Fibroblast of skin of scalp (primary cell): ENCODE measurements at places on chromosomes 11 and 22.

DNA sequence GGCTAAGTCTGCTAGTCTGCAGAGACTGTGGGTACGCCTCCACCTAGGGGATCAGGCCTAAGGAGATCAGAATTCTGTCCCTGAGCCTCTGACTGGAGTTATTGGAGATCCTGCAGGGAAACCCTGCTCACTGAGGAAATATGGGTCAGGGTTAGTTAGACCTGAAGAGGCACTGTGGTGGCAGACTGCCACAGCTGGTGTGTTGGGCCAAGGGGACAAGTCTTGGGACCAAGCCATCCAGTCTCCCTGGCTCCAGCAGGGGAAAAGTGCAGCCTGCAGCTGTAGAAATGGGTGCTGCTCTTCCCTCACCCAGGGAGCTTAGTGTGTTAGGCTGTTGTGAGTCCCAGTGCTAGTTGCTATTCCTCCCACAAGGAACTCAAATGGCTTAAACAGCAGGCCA lies 334.8 kb upstream of the LARGE1 start:
- no peak for DNase-seq

DNA sequence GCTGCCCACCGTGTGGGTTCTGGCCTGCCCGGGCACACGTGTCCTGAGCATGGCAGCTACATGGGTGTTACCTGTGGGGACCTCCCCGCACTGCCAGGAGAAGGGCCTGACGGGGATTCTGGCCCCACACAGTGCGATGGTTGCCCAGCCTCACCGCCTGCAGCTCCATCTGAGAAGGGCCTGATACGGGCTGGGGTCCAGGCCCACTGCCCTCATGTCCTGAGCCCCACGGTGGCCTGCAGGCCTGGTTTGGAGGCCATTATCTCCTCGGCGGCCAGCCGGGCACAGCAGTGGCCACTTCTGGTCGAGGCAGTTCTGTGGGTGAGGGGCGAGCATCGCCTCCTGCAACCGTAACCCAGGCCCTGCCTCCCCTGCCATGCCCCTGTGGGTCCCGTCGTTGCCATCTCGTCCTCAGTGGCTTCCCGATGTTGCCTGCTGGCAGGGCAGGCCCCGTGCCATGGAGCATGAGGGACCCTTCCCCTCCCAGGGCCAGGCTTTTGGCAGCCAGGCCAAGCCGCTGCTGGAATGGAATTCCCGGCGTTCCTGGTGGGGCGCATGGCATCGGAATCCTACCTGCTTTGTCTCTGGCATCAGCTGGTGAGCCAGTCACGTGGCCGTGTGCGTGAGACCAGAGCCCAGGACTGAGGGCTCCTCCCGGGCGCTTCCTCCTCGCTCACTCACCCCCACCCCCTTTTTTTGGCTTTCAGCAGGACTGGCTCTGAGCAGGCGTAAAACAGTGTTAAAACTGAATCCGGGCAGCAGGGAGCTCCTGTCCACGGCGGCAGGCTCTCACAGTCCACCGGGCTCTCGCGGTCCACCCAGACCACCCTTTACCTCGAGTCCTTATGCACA lies 71.9 kb upstream of the PPARA start:
- DNase-seq: peak; percentile 53

GRCh38 chr11:119367661-119368120 lies 13.8 kb downstream of the USP2 start:
- DNase-seq: no peak

GRCh38 chr22:49400941-49401598 lies 426.6 kb downstream of the BRD1 start:
- no peak for DNase-seq

DNA sequence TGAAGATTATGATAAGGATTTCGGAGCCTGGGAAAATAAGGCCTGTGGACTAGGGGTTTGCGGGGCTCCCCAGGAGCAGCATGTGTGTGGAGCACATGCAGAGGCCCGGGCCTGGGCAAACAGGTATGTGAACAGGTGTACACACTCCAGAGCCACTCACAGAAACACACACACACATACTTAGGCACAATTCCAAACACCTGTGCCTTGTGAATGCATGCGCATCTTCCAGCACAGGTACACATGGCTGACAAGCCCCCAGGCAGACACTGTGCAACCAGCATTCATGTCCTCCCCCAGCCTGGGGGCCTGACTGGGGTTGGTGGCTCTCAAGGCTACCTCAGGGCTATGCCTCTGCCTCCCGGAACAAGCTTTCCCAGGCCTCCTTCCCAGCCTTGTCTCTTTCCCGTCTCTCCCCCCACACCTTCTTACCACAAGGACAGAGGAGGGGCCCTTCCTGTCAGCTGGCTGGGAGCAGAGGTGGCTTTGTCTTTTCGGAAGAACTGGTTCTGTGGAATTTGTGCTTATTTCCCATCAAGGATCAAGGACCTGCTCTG lies 2.6 kb upstream of the P2RY6 start:
- no peak for DNase-seq

GRCh38 chr11:76773921-76774361 lies 9.2 kb upstream of the TSKU start:
- DNase-seq: no peak

DNA sequence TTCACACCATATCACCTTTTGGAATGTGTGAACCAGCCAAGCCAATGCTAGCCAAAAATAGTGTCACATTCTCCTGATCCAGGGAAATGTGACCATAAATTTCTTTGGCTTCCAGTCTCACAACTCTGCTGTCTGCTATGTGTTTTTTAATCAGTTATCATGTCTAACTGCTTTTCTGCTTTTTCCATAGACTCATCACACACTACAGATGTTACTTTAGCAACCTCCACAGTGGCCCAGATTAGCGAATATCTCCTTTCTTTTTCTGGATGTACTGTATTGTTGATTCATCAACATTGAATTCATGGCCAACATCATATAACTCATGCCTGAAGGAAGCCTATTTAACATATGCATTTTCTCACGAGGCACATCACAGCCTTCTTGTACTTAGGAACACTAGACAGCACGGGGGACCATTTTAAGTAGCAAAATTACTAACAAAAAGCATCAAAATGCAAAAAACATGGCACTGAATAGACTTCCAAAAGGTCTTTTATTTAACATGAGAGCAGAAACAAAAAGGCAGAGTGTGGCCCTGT lies 73.1 kb upstream of the POU2AF2 start:
- DNase-seq: no peak

DNA sequence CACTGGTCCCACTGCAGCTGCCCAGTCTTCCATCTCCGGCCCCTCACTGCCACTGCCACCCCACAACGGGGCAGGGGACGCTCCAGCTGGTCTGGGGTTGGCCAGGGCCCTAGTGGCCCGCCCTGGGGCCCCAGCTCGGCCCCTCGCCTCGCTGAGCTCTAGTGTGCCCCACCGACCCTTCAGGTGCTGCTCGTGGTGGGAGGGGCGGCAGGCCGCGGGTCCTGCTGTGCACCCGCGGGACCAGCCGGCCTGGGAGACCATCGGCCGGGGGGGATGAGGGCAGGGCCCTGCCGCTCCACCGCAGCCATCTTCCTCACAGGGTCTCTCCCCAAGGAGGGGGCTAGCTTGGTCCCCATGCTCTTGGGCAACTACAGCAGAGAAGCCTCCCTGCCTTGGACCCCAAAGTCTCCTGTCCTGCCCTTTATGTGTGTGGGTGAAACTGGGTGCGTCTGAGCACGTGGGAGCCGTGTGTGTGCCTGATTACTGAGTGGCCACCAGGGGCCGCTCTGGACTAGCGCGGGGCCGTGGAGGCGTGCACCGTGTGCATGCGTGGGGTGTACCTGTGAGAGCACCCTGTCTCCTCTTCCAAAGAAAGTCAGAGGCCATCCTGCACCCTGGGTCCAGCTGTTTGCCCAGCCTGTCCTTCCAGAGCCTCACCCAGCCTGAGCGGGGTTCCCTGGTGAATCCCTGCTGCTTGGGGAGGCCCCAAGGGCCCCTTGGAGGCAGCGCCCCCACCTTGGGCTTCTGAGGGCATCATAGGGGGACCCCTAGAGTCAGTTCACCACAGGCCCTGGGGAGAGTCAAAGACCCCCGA lies 6.0 kb upstream of the ACR start:
- DNase-seq: peak; percentile 34

- DNase-seq: no peak
These were observed 311.1 kb downstream of the TENM4 start for GRCh38 chr11:79129702-79130101.

DNA sequence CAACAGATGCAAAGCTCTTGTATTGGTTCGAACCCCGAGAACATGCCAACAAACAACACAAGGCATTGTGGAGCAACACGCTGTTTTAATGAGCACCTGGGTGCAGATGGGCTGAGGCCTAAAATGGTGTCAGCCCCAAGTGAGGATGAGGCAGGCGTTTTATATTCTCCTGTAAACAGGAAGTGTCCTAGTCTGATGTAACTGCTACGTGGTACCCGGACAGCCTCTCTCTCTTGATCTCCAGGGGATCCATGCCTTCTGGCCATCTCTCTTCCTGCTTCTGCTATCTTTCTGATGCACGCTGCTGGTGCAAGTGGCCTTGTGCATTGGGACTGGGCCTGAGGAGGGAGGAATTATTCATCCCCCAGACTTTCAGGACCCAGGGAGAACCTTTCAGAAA lies 19.4 kb upstream of the VSTM5 start:
- no peak for DNase-seq

- DNase-seq: peak; percentile 60
These were observed 74.0 kb upstream of the TCF20 start for GRCh38 chr22:42344361-42344905.

DNA sequence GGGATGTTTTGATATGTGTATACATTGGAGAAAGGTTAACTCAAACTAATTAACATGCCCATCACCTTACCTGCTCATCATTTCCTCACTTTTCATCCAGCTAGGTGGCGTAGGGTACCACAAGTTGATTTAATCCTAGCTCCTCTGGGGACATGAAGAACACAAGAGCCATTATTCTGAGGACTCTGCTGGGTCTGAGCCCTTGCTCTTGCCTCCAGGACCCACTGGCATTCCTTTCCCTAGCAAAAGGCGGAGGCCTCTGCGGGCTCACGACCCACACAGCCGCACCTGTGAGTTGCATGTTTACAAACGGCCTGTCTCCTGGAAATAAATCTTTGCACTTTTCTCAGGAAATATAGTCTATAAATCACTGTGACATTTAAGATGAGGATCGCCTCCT lies 871.9 kb downstream of the TBC1D22A start:
- no peak for DNase-seq

DNA sequence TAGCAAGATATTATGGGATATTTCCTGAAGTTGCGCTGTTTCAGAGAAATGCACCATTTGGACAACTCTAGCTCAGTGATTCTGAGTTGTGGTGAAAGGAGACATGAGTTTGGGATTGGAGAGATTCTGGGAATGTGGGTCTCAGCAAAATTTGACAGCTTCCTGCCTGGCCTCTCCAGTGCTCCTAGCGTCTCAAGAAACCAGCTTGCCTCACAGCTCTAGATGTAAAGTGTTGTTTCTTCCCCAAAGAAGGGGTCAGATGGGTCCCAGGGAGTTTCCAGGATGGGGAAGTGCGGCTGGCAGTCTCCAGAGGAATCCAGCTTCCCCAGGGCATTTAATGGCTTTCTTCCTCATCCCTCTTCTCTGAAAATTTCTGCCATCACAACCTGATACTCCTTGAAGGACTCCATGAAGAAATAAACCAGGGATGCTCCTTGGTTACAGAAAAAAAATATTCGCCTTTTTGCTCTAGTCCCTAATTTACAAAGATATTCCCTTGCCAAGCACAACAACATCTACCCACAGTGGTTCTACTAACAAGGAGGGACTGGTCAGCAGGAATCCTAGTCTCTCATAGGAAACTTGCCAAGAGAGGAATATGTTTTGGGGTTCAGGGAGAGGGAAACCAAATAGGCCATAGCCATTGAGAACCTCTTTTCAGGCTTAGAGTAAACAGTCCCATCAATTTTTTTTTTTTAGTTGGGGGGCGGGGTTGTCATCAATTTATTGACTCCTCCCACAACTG lies 185.4 kb upstream of the E2F8 start:
- DNase-seq: no peak

- no peak for DNase-seq
These were observed 18.9 kb upstream of the YPEL1 start for GRCh38 chr22:21754523-21754922.

- DNase-seq: no peak
These were observed 33.5 kb upstream of the CD44 start for GRCh38 chr11:35105319-35106079.

DNA sequence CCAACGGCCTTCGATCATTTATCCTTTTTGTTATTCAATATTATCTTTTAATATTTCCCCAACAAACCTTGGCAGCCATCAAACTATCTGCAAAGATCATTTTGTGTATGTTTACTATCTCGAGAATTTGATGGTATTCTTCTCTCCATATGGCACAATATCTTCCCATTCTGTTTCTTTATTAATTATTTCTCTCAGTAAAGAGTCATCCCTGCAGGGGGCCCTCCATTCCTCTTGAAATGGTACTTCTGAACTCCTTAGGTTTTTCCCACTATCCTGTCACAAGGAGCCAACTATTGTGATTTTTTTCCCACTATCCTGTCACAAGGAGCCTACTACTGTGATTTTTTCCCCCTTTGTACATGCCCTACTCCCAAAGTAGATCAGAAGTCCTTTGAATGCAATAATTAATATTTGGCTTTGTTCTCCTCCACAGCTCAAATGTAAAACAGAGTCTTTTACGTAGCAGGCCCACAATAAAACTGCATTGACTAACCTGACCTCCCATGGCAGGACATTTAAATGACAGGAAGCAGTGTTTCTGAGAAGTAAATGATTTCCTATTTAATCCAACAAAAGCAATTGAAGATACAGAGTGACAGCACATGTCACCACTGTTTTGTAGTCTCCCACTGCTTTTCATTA lies 43.3 kb downstream of the PDGFD start:
- DNase-seq: peak; percentile 12

DNA sequence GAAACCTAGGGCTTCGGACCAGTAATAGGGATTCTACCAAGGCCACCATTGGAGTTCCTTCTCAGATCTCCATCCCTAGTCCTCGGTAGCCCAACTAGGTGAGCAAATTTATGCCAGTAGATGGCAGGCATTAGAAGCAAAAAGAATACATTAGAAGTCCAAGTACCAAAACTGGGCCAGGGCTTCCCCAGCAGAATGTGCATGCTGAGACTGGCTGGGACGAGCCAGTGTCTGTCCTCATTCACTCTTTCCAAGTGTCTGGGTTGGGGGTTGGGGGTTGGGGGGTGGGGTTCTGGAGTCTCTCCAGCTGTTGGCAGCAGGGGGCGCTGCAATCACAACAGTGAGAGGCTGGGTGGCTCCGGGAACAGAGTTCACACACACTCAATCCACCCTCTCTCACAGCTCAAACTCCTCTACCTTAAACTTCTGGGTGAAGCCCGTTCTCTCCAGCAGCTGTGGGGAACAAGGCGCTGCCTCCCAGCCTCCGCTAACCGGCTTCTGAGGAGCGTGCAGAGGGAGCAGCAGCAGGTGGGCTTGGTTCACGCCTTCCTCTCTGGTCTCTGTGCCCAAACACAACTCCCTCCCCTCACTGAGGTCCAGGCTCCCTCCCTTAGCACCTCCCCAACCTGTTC lies 57.5 kb downstream of the BTG4 start:
- DNase-seq: peak; percentile 77

DNA sequence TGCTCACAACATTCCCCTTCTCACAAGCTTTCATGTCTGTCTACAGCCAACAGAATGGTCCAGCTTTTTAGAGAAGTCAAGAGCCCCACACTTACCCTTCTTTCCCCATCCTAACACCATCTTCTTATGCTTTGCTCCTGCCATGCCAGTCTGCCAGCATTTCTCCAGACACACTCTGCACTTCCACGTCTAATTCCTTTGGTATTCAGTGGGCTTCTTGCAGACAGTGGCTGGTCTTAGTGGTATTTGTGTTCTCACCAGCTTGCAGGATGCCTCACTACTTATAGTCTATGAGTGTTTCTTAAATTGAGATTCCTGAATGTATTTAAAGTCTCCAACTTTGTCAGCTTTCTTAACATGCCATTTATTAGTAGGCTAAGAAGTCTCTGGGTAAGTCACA lies 154.4 kb downstream of the BBOX1 start:
- DNase-seq: peak; percentile 73

- DNase-seq: peak; percentile 44
These were observed 3.7 kb downstream of the SLC39A13 start for GRCh38 chr11:47411884-47412746.
